ENCODE measurements at places on chromosomes 5 and 9. TPM values are rescaled to one million over a fixed set of nuclear protein-coding genes. Genes with fewer than 3 reads are reported as not detected.

C5orf52 gene
- not detected for total RNA-seq

RABGAP1 gene
- total RNA-seq: 56.7 TPM

GRM6 gene
- not detected for total RNA-seq

GRCh38 chr9:128358861-128359260 lies 12.3 kb upstream of the URM1 start:
- DNase-seq: no peak

DNA sequence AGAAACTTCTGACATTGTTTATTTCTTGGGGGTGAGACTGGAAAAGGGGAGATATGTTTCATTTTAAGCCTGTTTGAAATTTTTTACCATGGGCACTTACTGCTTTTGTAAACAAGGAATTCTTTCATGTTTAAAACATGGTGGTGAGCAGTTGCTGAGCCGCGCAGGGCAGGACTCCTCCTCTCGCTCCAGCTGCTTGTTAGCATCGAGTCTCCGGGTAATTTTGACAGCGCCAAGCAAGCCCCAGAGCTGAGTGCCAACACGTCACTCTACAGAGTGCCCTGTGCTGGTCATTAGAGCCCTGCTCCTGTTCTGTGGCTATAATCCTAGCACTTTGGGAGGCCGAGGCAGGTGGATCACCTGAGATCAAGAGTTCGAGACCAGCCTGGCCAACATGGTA lies 116.5 kb upstream of the MSX2 start:
- no peak for DNase-seq

DNA sequence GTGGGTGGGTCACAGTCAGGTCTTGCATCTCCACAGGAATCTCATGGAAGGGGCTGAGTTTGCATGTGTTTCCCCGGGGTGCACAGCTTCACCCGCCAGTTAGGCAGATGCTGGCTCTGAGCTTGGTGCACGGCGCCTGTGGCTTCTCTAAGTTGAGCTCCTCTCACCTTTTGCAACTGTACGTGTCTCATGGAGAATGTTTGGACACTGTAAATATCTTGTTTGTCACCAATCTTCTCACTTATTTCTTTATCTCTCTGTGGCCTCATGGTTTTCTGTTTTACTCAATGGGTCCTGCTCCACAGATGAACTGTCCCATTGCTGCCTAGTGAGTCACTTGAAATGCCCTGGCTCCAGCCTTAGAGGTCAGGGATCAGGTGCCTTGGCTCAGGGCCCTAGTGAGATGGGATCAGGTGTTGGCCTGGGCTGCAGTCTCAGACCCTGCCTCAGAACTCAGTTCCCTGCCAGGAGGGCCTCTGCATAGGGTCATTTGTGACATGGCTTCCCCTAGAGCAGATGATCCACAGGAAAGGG lies 61.6 kb downstream of the WNK2 start:
- DNase-seq: peak; percentile 32

GRCh38 chr9:68951879-68952659 lies 61.8 kb downstream of the PRKACG start:
- no peak for DNase-seq

DNA sequence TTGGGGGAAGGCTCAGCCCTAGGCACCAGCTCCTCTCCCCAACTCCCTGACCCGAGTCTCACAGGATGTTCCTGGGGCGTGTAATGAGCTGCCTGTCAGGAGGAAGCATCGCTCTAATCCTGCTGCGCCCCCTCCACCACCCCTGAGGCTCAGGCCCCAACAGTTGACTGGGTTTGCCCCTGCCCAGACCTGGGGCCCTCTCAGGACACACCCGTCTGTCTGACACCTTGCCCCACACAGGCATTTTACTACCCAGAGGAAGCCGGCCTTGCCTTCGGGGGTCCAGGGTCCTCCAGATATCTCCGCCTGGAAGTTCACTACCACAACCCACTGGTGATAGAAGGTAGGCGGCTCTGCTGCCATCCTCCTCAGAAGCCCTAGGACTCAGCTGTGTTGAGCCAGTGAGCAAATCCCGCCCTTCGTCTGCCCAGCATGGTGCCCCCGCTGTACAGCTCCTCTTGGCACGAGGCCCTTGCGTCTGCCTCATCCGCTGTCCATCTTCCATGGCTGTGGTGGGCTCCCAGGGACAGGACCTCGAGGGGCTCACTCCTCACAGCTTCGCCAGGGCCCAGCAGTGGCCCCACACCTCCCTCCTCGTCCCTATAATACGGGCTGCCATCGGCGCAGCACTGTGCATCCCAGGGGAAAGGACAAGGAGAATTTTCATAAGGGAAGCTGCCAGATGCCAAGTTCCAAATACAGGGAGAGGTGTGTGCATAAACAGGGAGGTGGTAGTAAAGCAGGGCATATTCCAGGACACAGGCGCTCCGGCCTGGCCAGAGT lies 8.0 kb downstream of the DBH start:
- no peak for DNase-seq

DNA sequence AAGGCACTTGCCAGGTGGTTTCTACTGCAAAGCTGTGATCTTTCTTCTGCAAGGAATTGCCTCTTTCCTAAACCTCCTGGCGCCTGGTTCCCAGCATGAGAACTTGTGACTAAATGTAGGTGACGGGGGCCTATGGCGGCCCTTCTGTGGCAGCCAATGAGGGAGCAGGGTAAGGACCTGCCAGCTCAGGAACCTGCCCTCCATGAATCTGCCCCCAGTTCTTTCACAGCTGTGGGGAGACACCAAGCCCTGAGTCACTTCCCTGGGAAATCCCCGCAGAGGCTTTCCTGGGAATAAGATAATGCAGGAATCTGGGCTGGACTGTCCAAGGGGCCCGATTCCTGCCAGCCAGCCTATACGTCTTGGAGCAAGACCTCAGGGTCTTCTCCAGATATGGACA lies 56.7 kb upstream of the CTNNA1 start:
- DNase-seq: peak; percentile 17

DNA sequence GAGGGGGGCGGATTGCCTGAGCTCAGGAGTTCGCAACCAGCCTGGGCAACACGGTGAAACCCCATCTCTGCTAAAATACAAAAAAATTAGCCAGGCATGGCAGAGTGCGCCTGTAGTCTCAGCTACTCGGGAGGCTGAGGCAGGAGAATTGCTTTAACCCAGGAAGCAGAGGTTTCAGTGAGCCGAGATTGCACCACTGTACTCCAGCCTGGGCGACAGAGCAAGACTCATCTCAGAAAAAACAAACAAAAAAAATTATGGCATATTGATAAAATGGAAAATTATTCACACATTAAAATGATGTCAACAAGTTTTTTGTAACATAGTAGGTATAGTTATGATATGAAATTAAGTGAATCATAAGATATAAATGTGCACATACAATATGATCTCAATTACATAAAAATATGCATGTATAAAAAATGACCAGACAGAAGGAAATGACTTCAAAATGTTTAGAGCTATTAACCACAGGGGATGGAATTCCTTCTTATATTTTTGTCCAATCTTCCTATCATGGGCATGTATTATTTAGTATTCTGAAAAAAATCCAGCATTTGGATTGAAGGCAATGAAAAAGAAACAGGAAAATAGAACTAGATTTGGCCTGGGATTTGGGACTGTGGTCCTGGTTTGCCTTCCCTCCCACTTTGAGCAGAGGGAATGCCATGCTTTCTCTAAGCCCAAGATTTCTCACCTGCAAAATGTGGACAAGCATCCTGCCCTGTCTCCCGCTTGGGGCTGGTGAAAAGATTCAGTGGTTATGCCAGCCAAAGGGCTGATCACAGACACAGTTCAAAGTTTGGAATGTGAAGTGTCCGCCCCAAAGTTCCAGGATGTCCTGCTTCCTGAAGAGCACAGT lies 19.5 kb downstream of the SPAAR start:
- DNase-seq: no peak

DNA sequence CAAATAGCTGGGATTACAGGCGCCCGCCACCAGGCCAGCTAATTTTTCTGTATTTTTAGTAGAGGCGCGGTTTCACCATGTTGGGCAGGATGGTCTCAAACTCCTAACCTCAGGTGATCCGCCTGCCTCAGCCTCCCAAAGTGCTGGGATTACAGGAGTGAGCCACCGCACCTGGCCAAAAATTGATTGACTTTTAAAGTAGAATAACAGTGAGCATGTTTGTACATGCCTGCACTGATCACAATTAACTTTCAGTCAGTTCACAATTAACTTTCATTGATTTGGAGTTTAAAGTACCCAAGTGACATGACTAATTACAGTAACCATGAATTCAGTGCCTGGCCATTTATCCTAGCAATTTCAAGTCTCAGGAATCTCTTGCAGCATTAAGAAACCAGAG lies 61.3 kb downstream of the ANKH start:
- DNase-seq: no peak

DNA sequence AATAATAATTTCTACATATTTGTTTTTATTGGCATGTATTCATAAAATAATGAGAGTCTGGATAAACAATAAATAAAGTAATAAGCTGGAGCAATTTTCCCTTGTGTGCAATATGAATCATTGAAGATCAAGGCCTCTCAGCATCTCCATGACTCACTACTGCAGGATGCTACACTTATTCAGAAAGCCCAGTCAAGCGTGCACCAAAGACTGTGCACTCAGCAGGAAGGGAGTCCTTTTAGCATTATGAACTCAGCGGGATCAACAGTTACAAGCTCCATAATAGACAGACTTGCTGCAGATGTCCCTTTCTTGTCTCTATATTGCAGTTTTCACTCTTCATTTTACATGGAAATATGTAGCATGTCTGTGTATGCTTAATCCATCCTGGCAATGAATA lies 485.3 kb downstream of the CDH9 start:
- DNase-seq: no peak
